ENCODE measurements at places on chromosomes 16 and 17. TPM values are rescaled to one million over a fixed set of nuclear protein-coding genes. Genes with fewer than 3 reads are reported as not detected.

- peak; percentile 64 for DNase-seq
Observed at GRCh38 chr16:15966836-15967546, 17.6 kb downstream of the ABCC1 start.

DNA sequence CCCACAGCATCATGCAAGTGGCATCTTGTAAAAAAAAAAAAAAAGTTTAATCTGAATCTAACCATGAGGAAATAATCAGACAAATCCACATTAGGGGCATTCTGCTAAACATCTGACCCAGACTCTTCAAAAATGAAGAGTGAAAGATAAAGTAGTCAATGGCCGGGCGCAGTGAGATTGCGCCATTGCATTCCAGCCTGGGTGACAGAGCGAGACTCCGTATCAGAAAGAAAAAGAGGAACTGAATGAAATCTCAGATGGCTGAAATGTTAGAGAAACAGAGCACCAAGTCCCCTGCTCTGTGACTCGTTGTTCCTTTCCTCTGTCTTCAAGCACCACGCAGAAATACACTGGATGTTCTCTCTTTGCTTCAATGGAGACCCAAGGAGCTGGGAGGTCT lies 12.7 kb upstream of the RNF135 start:
- DNase-seq: no peak

- DNase-seq: no peak
Observed at GRCh38 chr16:84789431-84789830, 30.4 kb upstream of the CRISPLD2 start.

DNA sequence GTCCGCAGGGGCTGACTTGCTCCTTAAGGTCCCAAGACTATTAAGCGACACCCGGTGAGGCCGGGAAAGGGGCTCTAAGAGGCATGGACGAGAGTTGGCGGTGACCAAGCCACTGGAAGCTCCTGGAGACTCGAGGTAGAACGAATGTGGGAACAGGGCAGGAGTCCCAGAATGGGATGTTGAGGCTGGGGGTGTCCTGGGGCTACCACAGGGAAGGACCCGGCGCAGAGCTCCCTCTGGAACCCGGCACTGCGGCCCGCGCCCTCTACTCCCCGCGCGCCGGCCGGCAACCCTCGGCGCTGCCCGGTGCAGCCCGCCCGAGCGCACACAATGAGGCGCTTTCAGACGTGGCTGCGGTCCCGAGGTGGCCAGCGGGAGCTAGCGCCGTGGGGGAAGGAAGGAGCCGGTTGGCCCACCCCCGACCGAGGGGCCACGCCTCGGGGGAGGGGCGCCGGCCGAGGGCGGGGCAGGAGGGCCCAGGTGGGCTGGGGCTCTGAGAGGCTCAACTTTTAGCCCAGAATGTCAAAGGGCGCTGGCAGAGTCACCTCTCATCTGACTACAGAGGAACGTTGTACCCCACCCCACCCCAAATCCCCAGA lies at the start of gene CHST6:
TSS of gene CHST6 (minus strand) at position 366 of the 599 bp plus-strand sequence. CDS start 15,613 bp downstream, outside the sequence.
- DNase-seq: no peak

- no peak for DNase-seq
Observed at GRCh38 chr16:87216841-87217275, 100.3 kb downstream of the C16orf95 start.

Gene SLC13A2
- total RNA-seq: not detected

GRCh38 chr16:29744541-29745101 lies 1.2 kb downstream of the C16orf54 start:
- no peak for DNase-seq

DNA sequence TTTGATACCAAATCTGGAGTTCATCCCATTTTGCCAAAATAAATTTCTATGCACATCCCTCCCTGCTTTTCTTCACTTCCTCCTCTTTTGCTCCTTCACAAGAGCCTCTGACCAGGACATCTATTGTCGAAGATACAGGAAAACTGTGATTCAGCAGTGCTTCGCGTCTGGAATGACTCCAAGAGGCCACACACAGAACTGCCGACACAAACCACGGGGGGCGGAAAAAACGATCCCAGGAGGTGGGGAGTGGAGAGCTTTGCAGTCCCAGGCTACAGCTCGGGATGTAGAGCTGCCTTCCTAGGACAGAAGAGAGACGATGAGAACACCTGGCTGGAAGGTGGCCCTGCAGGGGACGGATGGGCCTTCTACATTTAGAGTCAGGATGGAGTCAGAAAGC lies 102.8 kb downstream of the XYLT1 start:
- peak; percentile 82 for DNase-seq

- DNase-seq: peak; percentile 92
Observed at GRCh38 chr17:68694791-68695485, 93.8 kb upstream of the FAM20A start.

Gene SCNN1B
- not detected for total RNA-seq

GRCh38 chr16:50532576-50532975 lies 15.6 kb upstream of the NKD1 start:
- DNase-seq: no peak

GRCh38 chr16:9092978-9093344 lies 1.5 kb downstream of the HAPSTR1 start:
- DNase-seq: no peak

Gene CCL5
- not detected for total RNA-seq

GRCh38 chr16:59053911-59054310 lies 319.8 kb upstream of the GOT2 start:
- no peak for DNase-seq

- no peak for DNase-seq
Observed at GRCh38 chr17:17205368-17206123, 587 bp downstream of the PLD6 start.

Gene SULT1A2
- 2.8 TPM for total RNA-seq

Gene NPIPB12
- total RNA-seq: 2.8 TPM

Gene CMTM2
- not detected for total RNA-seq

All from H4 (cell line).